ENCODE measurements at places on chromosomes 4 and X. TPM values are rescaled to one million over a fixed set of nuclear protein-coding genes. Genes with fewer than 3 reads are reported as not detected.

Gene ENPEP
- 29.6 TPM for polyA plus RNA-seq

Gene SHROOM4
- 17.3 TPM for polyA plus RNA-seq

Gene FANCB
- polyA plus RNA-seq, result 3.3 TPM

Gene GAGE13
- not detected for polyA plus RNA-seq

Gene LIMCH1
- polyA plus RNA-seq, result 42.6 TPM

Gene AGA
- polyA plus RNA-seq, result 34.8 TPM

Gene RPA4
- 0.09 TPM for polyA plus RNA-seq

Gene GPC4
- 24.2 TPM for polyA plus RNA-seq

Gene ANKRD37
- 11.8 TPM for polyA plus RNA-seq

Gene TRIM61
- 3.3 TPM for polyA plus RNA-seq

Gene AFP
- 978 TPM for polyA plus RNA-seq

Gene TRIM2
- 41.4 TPM for polyA plus RNA-seq

Gene GC
- polyA plus RNA-seq, result 13.5 TPM

Gene GRK4
- polyA plus RNA-seq, result 10.0 TPM

Gene ZFP42
- 1.6 TPM for polyA plus RNA-seq

Gene NPNT
- polyA plus RNA-seq, result 198 TPM

Gene BANK1
- 4.2 TPM for polyA plus RNA-seq

Gene CSAG3
- not detected for polyA plus RNA-seq

Gene RNF128
- 14.4 TPM for polyA plus RNA-seq

Gene TMEM144
- polyA plus RNA-seq, result 6.2 TPM

Gene GLRB
- 15.5 TPM for polyA plus RNA-seq

Gene MAGEA9B
- polyA plus RNA-seq, result not detected

Gene NUP62CL
- 0.82 TPM for polyA plus RNA-seq

Gene DKK2
- 8.2 TPM for polyA plus RNA-seq

Gene BEX1
- polyA plus RNA-seq, result 62.7 TPM

Gene SFRP2
- polyA plus RNA-seq, result 25.4 TPM

Gene NHSL2
- 10.8 TPM for polyA plus RNA-seq
